Fibroblast of upper back skin (primary cell): ENCODE measurements at places on chromosomes 12 and 14.

GRCh38 chr14:25884657-25885056, 713.2 kb downstream of the NOVA1 start:
- no peak for DNase-seq

GRCh38 chr12:99979471-99979870, 5.3 kb downstream of the ANKS1B start:
- DNase-seq, result no peak

DNA sequence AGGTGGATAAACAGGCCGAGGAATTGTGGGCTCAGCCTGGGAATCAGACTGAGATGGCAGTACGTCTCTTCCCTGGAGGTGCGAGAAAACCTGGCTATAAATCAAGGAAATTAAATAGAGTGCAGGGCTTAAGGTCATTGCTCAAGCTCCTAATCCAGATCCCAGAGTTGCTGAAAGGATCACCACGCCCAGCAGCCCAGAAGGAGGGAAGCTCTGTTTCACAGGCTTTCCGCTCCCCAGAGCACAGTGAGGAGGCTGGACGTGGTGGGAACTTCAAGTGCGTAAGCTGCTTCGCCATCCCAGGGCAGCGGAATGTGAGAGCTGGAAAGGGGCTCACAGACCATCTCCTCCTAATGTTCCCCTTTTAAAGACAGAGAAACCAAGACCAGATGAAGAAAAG, 651.6 kb upstream of the TBX3 start:
- DNase-seq, result no peak

DNA sequence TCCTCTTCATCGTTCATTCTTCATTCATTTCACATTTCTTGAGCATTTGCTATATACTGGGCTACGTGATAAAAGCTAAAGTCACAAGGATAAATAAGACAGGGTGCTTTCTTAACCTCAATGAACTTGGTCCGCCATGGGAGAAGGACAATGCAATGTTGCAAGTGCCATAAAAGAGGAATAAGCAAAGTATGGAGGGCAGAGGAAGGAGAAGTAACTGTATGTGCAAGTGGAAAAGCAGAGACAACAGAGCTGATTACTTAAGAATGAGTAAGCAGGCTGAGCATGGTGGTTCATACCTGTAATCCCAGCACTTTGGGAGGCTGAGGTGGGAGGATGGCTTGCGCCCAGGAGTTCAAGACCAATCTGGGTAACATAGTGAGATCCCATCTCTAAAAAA, 14.4 kb downstream of the AREL1 start:
- DNase-seq, result no peak

DNA sequence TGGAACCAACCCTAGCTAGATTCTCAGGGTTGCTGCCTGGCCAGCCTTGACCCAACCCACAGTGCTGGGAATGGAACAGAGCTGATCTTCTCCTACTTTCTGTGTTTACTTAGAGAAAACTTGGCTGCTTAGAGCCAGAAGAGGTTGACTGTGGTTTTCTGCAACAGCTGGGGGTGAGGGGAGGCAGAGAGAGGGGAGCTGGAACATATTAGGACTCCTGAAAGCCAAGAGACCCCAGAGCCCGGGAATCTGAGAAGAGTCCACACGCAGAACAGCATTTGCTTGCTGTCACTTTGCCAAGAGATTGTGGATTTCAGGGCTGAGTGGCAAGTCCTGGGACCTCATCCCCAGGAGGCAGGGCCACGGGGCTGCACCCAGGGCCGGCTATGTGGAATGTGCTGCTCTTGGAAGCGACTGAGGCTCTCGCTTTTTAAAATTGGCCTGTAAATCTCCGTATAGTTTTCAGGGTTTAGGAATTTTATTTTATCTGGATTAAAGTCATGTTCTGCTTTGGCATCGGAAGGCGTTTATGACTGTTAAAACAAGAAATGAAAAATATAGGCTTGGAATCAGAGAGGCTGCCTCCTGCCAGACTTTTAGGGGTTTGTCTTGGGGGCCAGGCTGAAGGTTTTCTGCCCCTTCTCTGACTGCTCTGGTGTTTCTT, 22.3 kb upstream of the MED13L start:
- peak; percentile 55 for DNase-seq

DNA sequence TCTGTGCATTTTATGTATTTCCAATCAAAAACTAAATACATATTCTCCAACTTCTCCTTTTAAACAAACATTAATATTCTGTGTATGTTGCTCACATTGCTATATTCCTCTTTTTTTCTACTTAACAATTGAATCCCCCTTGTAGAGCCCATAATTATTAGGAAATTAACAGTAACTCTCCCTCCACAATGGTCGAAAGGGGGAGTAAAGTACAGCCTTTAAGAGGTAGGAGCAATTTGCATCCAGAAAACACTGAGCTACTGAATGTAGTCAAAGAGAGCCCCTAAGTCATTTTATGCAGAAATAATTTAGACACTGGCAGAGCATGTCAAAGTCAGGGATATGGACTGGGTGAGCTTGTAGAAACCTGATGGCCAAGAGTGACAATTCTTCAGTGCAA, 57.2 kb upstream of the SCN8A start:
- DNase-seq, result peak; percentile 42

DNA sequence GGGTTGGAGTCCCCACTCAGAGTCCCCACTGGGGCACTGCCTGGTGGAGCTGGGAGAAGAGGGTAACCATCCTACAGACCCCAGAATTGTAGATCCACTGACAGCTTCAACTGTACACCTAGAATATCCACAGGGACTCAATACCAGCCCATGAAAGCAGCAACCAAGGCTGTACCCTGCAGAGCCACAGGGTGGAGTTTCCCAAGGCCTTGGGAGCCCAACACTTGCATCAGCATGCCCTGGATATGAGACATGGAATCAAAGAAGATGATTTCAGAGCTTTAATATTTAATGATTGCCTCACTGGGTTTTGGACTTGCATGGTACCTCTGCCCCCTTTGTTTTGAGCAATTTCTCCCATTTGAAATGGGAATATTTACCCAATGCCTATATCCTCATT, 80.4 kb downstream of the RASSF9 start:
- DNase-seq, result peak; percentile 12

- peak; percentile 79 for DNase-seq
These were observed 238.9 kb downstream of the EMP1 start for GRCh38 chr12:13435235-13435933.

- no peak for DNase-seq
These were observed 32.6 kb downstream of the EGLN3 start for GRCh38 chr14:33918256-33918655.

- no peak for DNase-seq
These were observed 89.0 kb upstream of the PTPRR start for GRCh38 chr12:71009430-71010142.

GRCh38 chr12:13100882-13101769, 2.3 kb downstream of the GSG1 start:
- peak; percentile 86 for DNase-seq

DNA sequence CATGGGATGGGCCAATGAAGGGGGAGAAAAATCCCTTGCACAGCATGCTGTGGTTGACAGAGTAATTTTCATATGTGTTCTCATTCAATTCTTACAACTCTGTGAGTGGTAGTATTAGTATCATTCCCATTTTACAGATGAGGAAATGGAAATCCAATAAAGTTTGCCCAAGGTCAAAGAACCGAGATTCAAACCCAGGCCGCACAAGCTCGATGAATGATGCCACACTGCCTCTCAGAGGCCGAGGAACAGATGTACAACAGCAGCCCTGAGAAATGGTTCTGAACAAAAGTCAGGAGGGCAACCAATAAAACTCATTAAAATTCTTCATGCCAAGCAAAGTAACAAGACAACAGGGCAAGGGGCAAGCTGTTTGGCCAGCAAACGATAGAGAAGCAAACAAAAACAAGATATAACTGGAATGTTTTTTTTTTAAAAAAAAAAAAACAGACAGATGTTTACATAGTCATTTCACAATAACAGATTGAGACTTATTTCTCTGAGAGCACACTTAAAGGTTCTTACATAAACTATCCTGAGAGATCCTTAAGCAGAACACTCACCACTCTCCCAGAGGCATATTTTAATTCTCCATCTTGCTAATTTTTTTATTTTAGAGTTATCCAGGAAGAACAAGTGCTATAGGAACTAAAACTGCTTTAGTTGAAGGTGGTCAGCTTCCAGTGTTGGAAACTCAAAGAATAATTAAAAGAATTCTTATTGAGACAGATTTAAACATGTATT, 85.8 kb downstream of the EXOC5 start:
- peak; percentile 6 for DNase-seq

DNA sequence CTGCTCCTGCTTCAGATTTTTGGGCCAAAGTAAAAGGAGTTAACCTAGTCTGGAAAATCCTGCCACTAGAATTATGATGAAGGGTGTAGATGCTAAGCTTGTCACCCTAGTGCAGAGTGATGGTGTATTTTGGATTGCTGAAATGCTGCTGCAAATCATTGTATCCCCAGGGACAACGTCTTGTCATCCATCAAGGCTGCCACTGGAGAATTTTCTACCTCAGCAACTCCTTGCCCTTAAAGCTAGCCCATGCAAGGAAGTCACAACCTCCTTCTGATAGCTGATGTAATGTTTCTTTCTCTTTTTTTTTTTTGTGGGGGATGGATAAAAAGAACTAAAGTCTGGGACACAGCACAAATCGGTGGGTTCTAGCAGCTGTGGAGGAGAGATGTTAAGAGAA, 139.4 kb upstream of the FRMD6 start:
- peak; percentile 70 for DNase-seq

DNA sequence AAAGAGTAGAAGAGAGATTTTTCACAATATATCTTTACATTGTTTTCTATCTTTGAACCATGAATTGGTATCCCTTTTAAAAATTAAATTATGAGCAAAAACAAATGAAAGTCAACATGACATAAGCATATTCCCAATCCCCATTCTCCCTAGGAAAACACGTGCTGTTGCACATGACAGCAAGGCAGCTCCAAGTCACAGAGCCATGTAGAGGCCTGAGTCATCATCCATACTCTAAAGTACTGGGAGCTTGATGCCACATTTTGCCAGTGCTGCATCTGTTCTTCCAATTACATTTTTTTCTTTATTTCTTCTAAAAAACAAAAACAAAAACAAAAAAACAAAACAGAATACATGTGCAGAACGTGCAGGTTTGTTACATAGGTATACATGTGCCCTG, 115.2 kb downstream of the ITPR2 start:
- DNase-seq, result no peak

GRCh38 chr14:22337521-22337920, 251.5 kb downstream of the DAD1 start:
- DNase-seq, result no peak

DNA sequence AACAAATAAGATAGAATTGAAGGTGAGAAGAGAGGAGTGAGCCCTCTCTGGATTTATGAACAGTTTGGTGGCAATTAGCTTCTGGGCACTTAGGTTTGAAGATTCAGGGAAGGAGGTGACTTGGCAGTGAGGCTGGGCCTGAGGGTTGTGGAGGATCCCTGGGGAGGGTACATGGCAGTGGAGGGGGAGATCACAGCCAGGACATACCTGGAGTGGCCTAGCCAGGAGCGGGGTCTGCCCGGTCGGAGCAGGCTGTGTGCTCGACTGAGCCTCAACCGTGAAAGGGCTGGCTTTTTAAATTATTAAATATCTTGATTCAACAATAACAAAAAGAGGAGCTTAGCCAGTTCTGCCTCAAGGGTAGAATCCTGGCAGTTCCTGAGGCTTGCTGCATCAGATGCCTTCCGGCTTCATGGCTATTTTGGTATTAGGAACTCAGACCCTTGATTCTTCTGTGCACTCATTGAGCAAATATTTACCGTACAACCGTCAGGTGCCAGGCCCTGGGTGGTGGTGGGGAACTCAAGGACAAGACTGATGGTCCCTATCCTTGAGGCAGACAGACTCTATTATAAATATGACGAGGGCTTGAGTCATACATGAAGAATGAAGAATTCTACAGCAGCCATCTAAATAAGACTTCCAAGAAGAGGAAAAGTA, 73.4 kb downstream of the SPTB start:
- peak; percentile 95 for DNase-seq

- peak; percentile 81 for DNase-seq
These were observed 9.8 kb upstream of the HSP90AA1 start for GRCh38 chr14:102096569-102097188.

- DNase-seq, result no peak
These were observed 36.9 kb upstream of the TTC7B start for GRCh38 chr14:90853116-90853515.

DNA sequence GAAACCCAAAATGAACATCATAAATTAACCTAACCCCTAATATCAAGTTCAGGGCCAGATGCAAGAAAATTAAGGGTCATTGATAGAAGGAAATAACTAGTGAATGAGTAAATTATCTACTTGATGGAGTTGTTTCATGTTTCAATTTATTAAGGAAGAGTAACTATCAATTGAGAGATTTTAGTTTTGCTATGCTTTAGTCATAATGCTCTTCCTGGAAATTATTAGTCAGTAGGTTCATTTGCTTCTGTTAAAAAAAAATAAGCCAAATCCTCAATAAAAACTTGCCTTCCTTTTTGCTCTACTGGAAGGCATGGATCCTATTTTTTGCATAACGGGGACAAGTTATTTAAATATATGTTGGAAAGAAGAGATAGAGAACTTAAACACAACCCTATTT, 59.0 kb upstream of the HIF1A start:
- DNase-seq, result no peak

DNA sequence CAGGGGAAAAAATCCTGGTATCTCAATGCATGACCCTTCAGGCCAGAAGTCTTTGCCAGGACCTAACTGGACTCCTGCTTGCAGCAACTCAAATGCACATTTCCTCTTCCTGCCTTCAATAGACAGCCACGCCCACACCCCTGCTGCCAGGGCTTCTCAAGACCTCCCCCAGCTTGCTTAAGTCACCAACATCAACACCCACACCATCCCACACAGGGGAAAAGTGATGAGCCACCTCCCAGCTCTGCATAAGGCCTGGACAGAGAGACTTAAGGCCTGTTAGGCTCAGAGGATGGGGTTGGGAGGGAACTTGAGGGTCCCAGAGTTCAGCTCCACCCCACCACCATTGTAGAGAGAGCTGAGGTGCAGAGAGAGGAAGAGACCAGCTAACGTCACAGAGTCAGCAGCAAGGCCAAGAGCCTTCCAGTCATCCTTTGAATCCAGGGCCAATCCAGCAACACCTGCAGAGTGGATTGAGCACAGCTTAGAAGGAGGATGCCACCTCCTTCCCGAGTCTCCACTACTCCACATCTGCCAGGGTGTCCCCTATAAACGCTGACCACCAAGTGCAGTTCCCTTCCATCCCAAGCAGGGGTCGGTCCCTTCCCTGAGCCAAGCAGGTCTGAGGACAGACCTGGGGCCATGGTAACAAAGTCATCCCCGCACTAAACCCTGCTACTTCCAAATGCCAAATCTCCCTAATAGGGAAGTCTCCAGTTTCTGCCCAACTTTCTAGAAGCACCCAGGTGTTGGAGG, 50.0 kb downstream of the KDM2B start:
- DNase-seq, result peak; percentile 59

DNA sequence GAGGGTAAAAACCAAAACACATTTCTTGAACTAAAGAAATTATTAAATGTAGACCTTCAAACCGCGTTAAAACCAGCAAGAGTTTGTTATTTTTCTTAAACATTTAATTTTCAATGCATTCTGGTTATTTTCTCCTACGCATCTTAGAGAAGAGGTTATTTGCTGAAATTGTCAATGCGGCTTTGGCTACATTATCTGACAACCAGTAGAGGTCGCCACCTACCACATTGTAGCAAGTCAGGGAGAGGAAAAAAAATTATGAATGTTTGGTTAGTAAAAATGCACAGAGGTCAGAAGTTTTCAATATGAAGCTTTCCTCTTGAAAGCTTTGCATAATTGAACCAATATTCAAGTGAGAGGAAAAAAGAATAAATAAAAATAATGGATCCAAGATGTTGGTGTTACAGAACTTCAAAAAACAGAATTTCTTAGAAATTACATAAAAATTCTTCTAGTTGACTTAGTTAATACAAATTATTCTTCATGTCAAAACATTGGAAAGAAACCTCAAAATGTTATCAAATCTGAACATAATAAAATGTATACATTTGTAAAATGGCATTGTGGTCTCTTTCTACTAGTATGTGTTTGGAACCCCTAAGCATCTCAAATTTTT, 159.4 kb upstream of the TMTC2 start:
- DNase-seq, result peak; percentile 61
